ENCODE measurements at places on chromosomes 16 and 17. TPM values are rescaled to one million over a fixed set of nuclear protein-coding genes. Genes with fewer than 3 reads are reported as not detected.

The OR1A2 gene
- not detected for total RNA-seq

The KRT15 gene
- not detected for total RNA-seq

The CX3CL1 gene
- total RNA-seq = 0.09 TPM

The ITGA2B gene
- total RNA-seq = 0.35 TPM

The FOXF1 gene
- 1.1 TPM for total RNA-seq

The SLC5A2 gene
- not detected for total RNA-seq

The DNAH3 gene
- total RNA-seq = not detected

The IGFALS gene
- not detected for total RNA-seq

The TIGD7 gene
- total RNA-seq = 2.3 TPM

The CALB2 gene
- total RNA-seq = not detected

The CCL2 gene
- 15.1 TPM for total RNA-seq

The CPHXL2 gene
- not detected for total RNA-seq

The TMC8 gene
- total RNA-seq = under 0.01 TPM

The LPO gene
- total RNA-seq = not detected

The SPN gene
- total RNA-seq = not detected

The PPY gene
- not detected for total RNA-seq

The RNU2-1 gene
- total RNA-seq = not detected

The TBC1D3H gene
- not detected for total RNA-seq

The ABCA6 gene
- total RNA-seq = 61.4 TPM

The KCTD19 gene
- total RNA-seq = not detected

The NRN1L gene
- 0.47 TPM for total RNA-seq

The HAGHL gene
- 5.5 TPM for total RNA-seq

The ATP1B2 gene
- 0.93 TPM for total RNA-seq

The SLC5A10 gene
- total RNA-seq = not detected

The SLC5A11 gene
- total RNA-seq = not detected

The KRT20 gene
- total RNA-seq = not detected

The FGF11 gene
- 2.0 TPM for total RNA-seq

The CFDP1 gene
- total RNA-seq = 52.2 TPM

The PDILT gene
- total RNA-seq = not detected

The EXOC3L1 gene
- total RNA-seq = 0.12 TPM

The FZD2 gene
- total RNA-seq = 22.8 TPM

The UMOD gene
- total RNA-seq = not detected

The GP1BA gene
- total RNA-seq = not detected

The SLC25A39 gene
- 65.8 TPM for total RNA-seq

The ACSM2A gene
- total RNA-seq = not detected

The SMIM36 gene
- total RNA-seq = not detected

The CRYM gene
- total RNA-seq = not detected

The SLC4A1 gene
- total RNA-seq = not detected

The KIFC3 gene
- total RNA-seq = 12.0 TPM

The TMEM100 gene
- total RNA-seq = 7.6 TPM

The CORO1A gene
- 4.2 TPM for total RNA-seq

The KRTAP4-6 gene
- not detected for total RNA-seq

The ERI2 gene
- 4.9 TPM for total RNA-seq

The CPNE2 gene
- 23.7 TPM for total RNA-seq

The RAP1GAP2 gene
- 1.1 TPM for total RNA-seq

The PABPN1L gene
- total RNA-seq = not detected
